ENCODE measurements at places on chromosomes 6 and 20. TPM values are rescaled to one million over a fixed set of nuclear protein-coding genes. Genes with fewer than 3 reads are reported as not detected.

- no peak for DNase-seq
These were observed 236.2 kb downstream of the GRM1 start for GRCh38 chr6:146265056-146265455.

DNA sequence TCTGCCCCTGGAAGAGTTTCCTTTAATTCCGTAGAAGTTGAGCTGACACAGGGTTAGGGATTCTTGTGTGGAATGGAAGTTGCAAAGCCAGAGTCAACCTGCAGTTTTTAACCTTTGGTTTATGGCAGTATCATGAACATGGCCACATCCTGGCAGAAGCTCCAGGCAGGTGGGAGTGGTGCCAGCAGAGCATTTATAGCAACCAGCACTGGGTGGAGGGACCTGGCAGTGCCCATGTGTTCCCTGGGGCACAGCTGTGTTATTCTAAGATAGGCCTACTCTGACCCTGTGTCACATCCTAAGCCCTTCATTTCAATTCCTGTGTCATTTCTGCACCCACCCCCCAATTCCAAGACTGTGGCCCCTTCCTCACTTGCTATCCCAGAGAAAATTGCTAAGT, 26.1 kb upstream of the ZNF831 start:
- no peak for DNase-seq

Gene XKR7
- polyA plus RNA-seq = not detected

DNA sequence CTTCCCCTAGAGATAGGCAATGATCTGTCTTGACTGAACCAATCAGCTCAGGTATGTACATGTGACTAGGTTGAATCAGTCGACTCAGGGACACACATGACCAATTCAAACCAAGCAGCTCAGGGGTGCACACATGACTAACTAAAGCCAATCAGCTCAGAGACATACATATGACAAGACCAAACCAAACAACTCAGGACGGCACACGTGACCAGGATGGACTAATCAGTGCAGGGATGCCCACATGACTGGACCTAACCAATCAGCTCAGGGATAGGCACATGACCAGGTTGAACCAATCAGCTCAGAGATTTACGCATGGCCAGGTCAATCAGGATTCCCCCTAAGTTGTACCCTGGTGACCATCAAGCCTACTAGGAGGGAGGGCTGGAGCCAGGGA, 310.3 kb downstream of the CDH26 start:
- DNase-seq = no peak

DNA sequence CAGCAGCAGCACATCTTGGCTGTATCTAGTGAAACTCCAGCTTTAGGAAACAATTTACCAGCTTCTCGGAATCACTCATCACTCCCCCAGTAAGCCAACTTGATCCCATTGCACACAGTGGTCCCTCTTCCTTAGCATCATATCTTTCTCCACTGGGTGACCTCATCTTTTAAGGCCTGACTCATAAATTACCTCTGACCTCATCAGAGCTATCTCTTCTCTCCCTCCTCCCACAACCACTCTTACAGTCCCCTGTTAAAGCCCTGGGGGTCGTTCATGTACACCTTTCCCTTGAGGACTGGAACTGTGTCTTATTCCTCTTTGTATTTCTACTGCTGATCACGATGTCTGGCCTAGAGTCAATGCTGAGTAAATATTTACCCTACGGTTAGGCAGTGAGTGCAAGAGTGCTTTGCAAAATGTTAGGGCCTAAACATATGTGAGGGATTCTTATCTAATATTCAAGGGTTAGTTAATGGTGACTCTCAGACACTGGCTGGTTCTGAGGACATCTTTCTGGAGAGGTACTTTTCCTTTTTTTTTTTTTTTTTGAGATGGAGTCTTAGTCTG, 187.2 kb downstream of the LRFN2 start:
- no peak for DNase-seq

Gene RRAGD
- polyA plus RNA-seq = 51.6 TPM

DNA sequence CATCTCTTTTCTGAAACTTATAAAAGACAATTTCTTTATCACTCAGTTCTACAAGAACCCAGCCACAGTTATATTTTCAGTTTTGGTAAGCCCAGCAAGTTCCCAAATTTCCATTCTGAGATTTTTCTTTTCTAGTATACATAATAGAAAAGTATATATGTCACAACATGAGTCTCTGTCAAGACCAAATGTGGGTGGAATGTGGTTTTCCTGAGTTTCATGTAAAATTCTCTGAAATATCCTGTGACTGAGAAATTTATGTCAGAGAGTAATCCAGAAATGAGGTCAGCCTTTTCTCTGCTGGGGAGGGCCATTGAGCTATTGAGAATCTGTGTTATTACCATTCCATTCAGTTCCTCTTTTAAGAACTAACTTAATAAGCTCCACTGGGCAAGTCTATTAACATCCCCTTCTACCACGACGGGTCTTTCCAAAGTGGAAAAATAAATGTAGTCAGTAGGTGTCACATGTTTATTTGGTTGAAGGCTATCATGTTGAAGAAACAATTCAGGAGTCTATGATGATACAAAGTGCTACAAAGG, 100.7 kb upstream of the HMGN3 start:
- DNase-seq = no peak

- peak; percentile 74 for DNase-seq
These were observed 104.4 kb upstream of the BMP2 start for GRCh38 chr20:6663104-6663503.

GRCh38 chr20:52768694-52769093, 203.5 kb upstream of the TSHZ2 start:
- no peak for DNase-seq

DNA sequence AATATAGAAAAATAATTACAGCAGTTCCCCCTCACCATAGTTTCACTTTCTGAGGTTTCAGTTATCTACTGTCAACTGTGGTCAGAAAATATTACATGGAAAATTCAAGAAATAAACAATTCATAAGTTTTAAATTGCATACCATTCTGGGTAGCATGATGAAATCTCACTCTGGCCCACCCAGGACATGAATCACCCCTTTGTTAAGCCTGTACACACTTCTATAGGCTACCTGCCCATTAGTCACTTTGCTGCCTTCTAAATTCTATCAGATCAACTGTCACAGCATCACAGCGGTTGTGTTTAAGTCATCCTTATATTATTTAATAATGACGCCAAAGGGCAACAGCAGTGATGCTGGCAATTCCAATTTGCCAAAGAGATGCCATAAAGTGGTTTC, 140.3 kb upstream of the RUNX2 start:
- no peak for DNase-seq

Gene TGM3
- not detected for polyA plus RNA-seq

Gene GFOD1
- polyA plus RNA-seq = 2.1 TPM

DNA sequence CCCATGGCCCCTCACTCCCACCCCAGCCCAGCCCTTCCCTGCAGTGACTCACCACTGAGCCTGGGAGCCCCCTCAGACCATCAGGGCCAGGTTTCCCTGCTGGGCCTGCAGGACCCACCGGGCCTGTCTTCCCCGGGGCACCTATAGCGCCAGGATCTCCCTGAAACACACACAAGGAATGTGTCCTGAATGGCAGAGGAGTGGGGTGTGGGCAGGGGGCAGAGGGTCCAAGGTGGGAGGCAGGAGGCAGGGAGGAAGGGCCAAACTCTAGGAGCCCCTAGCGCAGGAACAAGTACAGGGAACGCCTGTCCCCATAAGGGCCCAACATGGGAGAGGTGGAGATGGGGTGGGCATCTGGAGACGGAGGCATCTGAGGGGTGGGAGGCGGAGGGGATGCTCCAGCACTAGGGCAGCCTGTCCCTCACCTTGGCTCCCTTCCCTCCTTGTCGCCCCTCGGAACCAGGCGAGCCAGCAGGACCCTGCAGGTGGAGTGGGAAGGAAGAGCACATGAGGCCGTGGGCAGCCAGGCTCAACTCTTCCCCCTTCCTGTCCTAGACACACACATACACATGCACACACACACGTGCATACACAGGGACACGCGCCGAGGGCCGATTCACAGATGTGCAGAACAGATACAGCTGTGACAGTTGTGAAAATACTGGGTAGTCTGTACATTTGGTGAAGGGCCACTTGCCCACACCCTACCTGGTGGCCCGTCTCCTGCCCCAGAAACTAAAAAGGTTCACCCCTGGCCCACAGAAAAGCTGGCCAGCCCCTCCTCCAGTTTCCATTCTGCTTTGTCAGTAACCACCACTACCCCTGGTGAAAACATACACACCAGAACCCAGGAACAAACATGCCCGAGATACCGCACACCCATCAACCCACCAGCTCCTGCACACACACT, 24.6 kb downstream of the COL11A2 start:
- no peak for DNase-seq

DNA sequence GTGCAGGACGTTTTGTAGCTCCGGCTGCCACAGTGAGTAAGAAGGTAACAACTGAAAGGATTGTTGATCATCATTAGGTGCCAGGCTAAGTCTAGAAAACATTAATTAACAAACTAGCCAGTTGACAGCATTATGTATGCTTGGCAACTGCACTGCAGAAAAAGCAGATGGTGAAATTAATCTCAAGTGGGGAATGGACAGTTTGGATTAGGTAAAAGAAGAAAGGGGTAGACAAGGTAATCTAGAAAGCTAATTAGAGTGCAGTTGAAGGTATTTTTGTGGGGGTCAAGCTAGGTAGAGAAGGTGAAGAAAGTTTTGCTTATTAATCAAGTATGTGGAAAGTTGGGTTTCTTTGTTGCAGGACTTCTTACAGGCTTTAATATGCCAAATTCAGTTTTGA, 69.7 kb upstream of the HINT3 start:
- DNase-seq = no peak

Gene SLA2
- 0.24 TPM for polyA plus RNA-seq

Gene FAM83D
- 1.2 TPM for polyA plus RNA-seq

- no peak for DNase-seq
These were observed 34.6 kb downstream of the RNF146 start for GRCh38 chr6:127301199-127301700.

DNA sequence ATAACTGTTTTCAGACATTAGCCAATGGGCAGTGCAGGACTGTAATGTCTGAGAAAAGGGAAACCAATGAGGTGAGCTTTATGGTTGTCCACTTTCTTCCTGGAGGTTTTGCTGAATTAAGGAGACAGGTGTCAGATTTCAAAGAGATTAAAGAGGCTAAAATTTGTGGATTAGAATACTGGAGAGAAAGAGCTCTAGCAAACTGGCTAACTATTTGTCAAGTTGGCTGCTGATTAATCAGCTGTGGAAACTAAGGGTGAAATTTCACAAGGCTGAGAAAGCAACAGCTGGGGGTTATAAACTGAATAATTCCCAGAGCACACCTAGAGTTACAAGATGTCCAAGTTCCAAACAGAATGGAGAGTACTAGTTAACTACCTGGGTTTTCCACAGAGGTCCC, 198.9 kb downstream of the TBC1D32 start:
- no peak for DNase-seq

DNA sequence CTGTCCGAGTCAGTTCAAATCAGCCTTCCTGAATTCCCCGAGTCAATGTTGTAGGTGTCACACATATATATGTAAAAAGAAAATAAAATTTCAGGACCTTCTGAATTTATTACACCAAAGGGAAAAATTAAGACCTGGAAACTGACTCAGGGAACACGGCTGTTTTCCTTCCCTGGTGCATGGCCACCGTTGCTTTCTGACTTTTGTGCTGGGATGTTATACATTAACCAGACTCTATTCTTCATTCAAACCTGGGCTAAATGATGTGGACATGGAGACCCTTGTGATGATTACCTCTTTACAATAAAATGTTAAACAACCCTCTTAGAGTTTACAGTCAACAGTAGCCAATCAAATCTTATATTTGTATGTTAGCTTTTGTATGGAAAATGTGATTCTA, 51.4 kb upstream of the PLEKHG1 start:
- DNase-seq = peak; percentile 53

DNA sequence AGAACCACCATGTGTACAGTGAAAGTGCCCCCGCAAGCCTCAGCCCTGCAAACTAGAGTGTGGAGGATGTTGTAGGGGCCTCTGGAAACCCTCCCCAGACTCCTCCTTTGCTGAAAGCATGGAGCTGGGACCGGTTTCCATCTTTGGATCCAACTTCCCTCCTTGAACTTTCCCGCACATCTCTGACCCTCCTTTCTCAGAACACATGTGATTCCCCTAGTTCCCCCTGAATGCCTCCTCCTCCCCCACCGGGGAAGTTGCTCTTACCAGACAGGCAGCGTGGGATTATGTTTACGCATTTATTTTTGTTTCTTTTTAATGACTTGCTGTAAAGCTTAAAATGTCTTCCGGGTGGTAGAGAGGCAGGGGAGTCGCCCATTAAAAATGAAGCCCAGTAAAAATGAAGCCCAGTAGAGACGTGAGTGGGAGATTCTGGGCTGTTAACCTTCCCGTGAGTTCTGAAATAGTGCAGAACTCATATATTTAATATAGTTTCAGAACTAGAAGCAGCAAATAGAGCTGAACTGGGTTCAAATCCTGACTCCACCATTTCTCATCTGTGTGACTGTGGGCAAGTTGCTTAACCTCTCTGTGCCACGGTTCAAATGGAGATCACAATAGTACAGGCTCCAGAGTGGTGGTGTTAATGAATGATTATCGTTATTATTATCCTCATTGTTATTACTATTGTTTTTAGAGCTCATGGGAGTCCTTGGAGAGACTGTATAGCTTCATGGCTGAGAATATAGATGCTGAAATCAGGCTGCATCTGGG, 8.0 kb upstream of the PTPN1 start:
- DNase-seq = peak; percentile 72

Measured in kidney (tissue), 22 donors.